GM23248 (cell line): ENCODE measurements at places on chromosomes 6 and 20. TPM values are rescaled to one million over a fixed set of nuclear protein-coding genes. Genes with fewer than 3 reads are reported as not detected.

DNA sequence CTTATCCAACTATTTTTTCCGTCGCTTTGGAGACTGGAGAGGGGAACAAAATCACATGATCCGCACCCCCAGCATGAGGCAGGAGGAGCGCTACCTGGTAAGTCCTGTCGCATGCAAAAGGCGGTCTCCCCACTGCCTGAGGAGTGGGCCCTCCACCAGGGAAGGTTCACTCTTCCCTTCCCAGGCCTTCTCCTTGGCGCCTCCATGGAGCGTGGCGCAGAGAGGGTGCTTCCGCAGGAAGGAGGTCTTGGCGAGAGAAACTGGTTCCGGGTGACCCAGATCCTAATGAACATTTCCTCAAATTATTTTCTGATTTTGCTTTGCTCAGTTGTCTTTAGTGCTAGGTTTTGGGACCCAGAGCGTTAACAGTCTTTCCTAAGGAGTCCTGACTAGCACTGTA, 217.6 kb downstream of the UST start:
- DNase-seq = no peak

GRCh38 chr20:10508468-10509251, 73.6 kb downstream of the SLX4IP start:
- peak; percentile 56 for DNase-seq

- DNase-seq = no peak
Measured at GRCh38 chr20:22499515-22500166, 84.7 kb downstream of the FOXA2 start.

- no peak for DNase-seq
Measured at GRCh38 chr20:37296371-37296770, 6.9 kb downstream of the MANBAL start.

- DNase-seq = no peak
Measured at GRCh38 chr6:120671519-120671918, 662.8 kb downstream of the TBC1D32 start.

- peak; percentile 68 for DNase-seq
Measured at GRCh38 chr6:56927538-56928453, 27.1 kb upstream of the BEND6 start.

DNA sequence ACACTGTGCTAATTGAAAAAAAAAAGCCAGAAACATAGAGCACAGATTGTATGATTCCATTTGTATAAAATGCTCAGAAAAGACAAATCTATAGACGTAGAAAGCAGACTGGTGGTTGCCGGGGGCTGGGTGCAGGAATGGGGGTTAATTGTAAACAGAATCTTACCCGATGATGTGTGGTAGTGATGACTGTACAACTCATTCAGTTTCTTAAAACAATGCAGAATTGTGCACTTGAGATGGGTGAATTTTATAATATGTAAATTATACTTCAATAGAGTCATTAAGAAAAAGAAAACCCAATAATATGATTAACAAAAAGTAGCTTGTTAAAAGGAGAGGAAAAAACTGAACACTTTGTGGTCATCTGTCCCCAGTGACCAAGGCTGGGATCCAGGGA, 3.7 kb upstream of the MYLK4 start:
- DNase-seq = no peak

- DNase-seq = peak; percentile 96
Measured at GRCh38 chr6:36642913-36643817, 35.3 kb upstream of the CDKN1A start.

GRCh38 chr6:131040866-131041265, 22.2 kb downstream of the EPB41L2 start:
- DNase-seq = no peak

DNA sequence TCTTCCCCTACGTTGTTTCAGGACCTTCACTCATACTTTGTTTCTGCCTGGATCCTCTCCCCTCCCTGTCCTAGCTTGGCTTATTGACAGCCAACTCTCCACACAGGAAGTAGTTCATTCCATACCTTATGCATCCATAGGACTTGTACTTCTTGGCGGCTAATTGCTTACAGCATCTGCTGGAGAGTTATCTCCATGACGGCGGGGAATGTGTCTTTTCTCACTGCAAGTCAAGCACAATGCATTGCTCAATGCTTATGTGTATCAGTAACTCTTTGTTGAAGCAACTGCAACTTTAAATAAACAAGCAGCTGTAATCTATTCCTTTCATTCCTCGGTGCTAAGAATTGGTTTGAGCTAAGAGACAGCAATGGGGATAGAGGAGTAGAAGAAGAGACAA, 551.3 kb upstream of the EPHA7 start:
- DNase-seq = no peak

DNA sequence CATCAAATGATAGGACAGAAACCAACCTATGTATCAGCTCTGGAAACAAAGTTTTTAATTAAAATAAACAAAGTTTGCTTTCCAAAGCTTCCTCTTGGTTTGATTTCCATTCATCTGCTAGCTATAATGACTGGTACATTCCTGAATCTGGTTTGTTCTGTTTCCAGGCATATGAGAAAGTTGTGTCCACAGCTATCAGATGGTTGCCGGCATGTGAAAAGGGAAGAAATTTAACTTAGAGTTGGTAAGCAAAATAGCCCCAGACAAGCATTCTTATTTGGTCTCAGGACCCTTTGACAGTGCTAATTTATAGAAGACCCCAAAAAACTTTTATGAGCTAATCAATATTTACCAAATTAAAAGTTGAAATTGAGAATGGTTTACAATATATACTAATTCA, 3.8 kb upstream of the RNF146 start:
- no peak for DNase-seq

- DNase-seq = no peak
Measured at GRCh38 chr6:33128318-33128717, 52.5 kb downstream of the HLA-DPB1 start.

- no peak for DNase-seq
Measured at GRCh38 chr6:89284963-89285735, 29.9 kb downstream of the GABRR2 start.

GRCh38 chr6:158624684-158625682, 19.6 kb downstream of the DYNLT1 start:
- no peak for DNase-seq

GRCh38 chr20:49446808-49447207, 35.7 kb downstream of the KCNB1 start:
- DNase-seq = peak; percentile 27

GRCh38 chr20:37827605-37828004, 75.3 kb upstream of the VSTM2L start:
- DNase-seq = no peak

DNA sequence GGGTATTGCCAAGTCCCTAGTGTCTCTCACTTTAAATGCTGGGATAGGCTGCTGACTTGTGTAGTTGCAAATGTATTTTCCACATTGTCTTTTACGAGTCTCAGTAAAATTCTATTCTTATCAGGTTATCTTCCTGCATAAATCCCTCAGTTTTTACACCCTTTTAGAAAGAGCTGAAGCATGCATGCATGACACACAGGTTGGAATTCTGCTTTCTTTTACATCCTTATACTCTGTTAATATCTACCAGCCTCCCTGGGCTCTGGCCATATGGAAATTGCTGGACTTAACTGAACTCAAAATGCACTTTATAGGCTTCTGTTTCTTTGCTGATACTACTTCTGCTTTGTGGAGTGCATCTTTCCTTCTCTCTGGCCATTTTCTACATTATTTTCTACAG, 477.4 kb downstream of the FRK start:
- no peak for DNase-seq

DNA sequence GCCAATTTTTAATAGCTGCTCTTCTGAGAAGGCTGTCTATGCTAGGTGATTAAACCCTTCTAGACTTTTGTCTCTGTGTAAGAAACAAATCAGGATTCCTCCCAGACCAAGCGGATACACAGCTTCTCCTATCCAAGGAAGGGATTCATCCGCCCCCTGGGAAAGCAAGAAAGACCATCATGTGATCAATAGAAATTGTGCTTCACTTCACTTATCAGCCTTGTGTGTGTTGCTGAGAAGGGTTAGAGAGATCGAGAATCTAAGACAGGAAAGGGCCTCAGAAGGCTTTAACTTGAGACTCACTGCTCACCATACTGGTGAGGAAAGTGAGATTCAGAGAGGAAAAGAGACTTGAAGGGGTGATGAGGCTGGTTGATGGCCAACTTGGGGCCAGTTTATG, 1.5 kb downstream of the ABCC10 start:
- DNase-seq = peak; percentile 13

DNA sequence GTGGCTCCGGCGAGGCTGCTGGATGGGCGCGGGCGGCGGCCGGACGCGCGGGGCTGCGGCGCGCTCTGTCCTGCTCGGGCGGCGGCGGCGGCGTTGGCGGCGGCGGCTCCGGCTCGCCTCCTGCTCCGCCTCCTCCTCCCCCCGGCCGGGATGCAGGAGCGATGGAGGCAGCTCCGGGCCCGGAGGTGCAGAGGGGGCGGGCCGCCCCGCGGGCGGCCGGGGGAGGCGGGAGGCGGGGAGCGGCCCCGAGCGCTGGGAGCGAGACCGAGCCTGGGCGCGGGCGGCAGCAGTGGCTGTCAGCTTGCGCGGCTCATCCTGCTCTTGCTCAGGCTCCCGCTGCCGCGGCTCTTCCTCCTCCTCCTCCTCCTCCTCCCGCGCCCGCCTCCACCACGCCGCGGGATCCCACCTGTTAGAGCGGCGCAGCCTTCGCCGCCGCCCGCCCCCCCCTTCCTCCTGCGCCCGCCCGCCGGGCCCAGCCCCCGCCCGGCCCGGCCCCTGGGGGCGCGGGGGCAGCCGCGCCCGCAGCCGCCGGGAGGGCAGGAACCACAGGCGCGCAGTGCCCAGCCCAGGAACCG, at the start of gene NOL4L:
Gene NOL4L (minus strand): TSS at position 323 of the 575 bp plus-strand sequence. CDS start 443 bp downstream, outside the sequence.
- peak; percentile 55 for DNase-seq

The THEMIS gene
- 0.11 and 0.25 TPM in 2 replicates for total RNA-seq

The LY6G6D gene
- total RNA-seq = not detected in 2 replicates

The HEY2 gene
- total RNA-seq = not detected in 2 replicates

The OLIG3 gene
- total RNA-seq = not detected in 2 replicates

The HLA-DMB gene
- total RNA-seq = not detected in 2 replicates

The FOXC1 gene
- 11.1 and 13.2 TPM in 2 replicates for total RNA-seq

The BPIFA3 gene
- not detected in 2 replicates for total RNA-seq
